ENCODE measurements at places on chromosomes 3 and 15. TPM values are rescaled to one million over a fixed set of nuclear protein-coding genes. Genes with fewer than 3 reads are reported as not detected.

The COL6A5 gene
- not detected for total RNA-seq

The NTRK3 gene
- 0.85 TPM for total RNA-seq

The LSMEM2 gene
- not detected for total RNA-seq

The TMCO5A gene
- total RNA-seq = not detected

The AHSG gene
- total RNA-seq = not detected

The ARGFX gene
- not detected for total RNA-seq

The CFAP100 gene
- not detected for total RNA-seq

The MKRN3 gene
- 3.3 TPM for total RNA-seq

The CCR3 gene
- not detected for total RNA-seq

The ADAMTS7 gene
- 0.10 TPM for total RNA-seq

The SV2B gene
- 0.02 TPM for total RNA-seq

The KLHL40 gene
- total RNA-seq = not detected

The CEMIP gene
- total RNA-seq = 0.07 TPM

The POLQ gene
- 23.9 TPM for total RNA-seq

The CD200 gene
- total RNA-seq = 34.5 TPM

The CDC25A gene
- total RNA-seq = 36.8 TPM

All from activated CD4-positive, alpha-beta memory T cell treated with anti-CD3 and anti-CD28 coated beads for 36 hours (primary cell).